ENCODE measurements at places on chromosomes 4 and X.

- no peak for DNase-seq
Observed at GRCh38 chr4:15714646-15715435, 12.0 kb downstream of the BST1 start.

DNA sequence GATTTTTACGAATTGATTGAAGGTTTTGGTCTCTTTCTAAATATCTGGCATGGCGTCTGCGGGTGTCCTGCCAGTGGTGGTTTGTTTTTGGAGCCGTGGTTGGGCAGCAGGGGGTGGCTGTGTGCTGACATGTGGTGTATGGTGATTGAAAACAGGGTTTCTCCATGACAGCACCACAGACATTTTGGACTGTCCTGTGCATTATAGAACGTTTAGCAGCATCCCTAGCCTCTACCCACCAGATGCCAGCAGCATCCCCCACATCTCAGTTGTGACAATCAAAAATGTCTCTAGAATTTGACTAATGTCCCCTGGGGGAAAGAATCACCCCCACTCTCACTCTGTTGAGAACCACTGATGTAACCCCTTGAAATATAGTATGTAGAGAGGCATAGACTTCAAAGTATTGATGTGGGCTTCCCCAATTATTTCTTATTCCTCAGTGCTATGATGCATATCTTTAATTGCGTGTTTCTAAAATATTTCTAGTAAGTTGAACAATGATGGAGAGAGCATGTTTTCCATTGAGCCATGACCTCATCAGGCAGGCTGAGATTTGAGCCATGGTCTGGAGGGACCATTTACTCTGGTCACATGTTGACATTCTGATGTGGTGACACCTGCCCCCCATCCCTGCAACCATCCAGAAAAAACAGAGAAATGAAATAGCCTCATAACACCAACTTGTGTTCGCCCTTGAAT lies 77.4 kb upstream of the MID1 start:
- DNase-seq: no peak

GRCh38 chr4:144721994-144722393 lies 76.0 kb downstream of the HHIP start:
- no peak for DNase-seq

DNA sequence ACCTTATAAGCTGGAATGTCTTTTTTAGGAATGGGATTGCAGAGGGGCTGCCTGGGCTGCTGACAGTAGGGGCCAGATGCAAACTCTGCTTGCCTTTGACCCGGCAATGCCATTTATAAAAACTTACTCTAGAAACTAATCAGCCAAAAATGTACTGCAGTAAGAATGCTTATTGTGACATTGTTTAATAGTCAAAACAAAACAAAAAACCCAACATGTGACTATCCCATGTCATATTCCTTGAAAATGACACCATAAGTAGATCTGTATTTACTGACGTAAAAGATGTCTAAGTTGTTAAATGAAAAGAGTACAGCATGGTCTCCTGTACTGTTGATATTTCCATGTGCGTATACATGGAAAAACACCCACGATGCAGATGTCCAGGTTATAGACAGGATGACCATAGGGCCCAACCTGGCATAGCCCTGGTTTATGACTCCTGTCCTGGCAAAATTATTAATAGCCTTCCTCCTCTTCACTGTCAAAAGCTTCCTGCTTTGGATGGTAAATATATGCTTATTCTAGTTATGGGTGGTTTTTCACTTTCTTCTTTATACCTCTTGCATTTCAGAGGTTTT lies 138.9 kb downstream of the PTTG2 start:
- no peak for DNase-seq

- DNase-seq: no peak
Observed at GRCh38 chr4:127240764-127241105, 392.0 kb upstream of the INTU start.

DNA sequence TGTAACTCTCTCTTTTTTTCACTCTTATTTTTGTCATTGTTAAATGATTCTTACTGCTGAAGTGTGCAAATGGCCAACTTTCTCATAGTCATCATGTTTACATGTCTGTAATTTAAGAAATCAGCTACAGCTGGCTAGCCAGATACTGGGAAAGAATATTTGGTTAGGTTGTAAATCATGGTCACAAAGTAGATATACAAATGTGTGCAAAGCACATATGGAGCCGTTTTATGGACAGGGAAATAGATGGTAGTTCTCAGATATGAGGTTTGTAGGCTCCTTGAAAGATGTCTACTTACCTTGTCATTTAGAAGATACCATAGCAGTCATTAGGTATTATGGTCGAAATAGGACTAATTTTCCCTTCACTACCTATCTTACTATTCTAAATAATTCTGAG lies 430.4 kb downstream of the ADGRL3 start:
- DNase-seq: no peak

DNA sequence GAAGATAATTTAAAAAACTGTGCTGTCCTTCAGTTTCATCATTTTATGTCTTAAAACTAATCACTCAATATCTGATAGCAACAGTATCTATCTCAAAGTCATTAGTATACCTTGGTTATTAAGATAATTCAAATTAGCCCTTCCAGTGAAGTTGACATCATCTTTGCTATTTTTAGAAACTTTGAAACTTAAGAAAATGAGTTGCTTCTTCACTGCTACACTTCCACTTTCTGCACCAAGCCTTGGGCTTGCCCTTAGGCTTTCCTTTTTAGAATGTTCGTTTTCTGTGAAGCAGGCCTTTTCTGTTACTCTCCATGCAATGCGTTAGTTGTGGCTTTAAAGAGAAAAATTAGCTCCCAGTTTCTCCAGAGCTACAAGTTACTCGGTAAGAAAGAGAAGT lies 4.4 kb upstream of the VAMP7 start:
- DNase-seq: no peak

DNA sequence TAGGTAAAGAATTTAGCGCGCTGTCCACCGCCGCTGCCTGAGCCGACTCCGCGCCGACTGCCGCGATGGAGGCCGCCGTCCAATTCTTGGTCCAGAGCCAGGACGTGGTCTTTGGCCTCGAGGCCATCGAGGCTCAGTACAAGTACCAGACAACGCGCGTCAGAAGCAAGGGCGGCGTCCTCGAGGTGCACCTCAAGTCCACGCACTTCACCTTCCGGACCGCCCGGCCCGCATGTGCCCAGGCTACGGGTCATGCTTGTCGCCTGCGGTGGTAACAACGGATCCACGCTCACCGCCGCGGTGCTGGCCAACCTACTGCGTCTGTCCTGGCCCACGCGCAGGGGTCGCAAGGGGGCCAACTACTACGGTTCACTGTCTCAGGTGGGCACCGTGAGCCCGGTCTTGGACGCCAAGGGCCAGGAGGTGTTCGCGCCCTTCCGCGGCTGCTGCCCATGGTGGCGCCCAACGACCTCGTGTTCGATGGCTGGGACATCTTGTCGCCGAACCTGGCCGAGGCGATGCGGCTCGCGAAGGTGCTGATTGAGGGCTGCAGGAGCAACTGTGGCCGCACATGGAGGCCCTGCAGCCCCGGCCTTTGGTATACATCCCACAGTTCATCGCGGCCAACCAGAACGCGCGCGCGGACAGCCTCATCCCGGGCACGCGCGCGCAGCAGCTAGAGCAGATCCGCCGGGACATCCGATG lies 128.0 kb downstream of the ANAPC4 start:
- no peak for DNase-seq

GRCh38 chr4:90444904-90445303 lies 317.7 kb downstream of the CCSER1 start:
- DNase-seq: no peak

- no peak for DNase-seq
Observed at GRCh38 chrX:40207626-40208025, 109.9 kb upstream of the BCOR start.

DNA sequence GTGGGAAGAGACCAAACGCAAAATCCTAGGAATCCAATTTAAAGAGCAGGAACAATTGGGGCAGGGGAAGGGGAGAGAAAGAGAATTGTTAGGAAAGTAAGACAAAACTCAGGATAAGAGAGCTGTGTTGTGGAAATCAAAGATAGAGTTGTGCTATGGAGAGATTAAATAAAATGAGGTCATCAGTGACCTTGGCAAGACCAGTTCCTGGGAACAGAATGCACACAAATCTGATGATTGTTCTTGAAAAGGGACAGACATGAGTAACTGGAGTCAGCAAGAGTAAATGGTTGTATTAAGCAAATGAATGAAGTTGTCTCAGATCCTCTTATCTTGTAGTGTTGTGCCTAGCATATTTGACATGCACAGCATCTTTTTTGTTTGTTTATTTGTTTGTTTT lies 267.4 kb downstream of the IL1RAPL1 start:
- DNase-seq: no peak

GRCh38 chr4:100008048-100008447 lies 58.0 kb upstream of the H2AZ1 start:
- no peak for DNase-seq

DNA sequence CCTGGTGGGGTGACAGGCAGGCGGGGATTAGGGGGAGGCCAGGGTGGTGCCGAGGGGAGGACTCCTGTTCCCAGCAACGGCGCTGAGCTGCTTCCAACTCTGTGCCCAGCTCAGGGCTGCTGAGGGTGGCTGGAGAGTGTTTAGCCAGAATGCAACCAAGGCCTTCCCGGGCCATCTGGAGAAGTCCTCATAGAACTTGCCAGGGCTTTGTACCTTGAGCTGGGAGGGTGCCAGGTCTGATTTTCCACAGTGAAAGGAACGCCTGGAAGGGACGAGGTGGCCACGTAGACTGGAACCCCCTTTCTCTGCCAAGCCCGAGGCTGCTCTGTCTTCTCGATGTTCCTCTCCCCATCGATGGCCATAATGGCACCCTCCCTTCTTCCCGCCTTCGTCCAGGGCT lies 57.0 kb upstream of the GPR78 start:
- DNase-seq: no peak

DNA sequence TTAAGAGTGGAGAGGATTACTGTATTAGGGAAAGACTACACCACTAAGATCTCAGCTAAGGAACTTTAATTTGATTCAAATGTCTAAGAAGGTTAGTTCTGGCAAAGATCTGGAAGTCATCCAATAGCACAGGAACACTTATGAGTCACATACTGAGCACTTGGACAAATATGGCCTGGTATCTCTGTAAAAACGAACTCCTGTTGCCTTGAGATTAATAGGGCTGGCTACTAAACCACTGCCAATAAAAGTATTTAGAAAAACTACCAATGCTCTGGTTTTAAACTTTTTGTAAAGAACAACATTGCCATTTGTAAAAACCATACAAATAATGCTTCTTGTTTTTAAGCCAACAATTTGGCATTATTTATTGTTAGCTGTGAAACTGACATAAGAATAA lies 70.5 kb downstream of the SEC24D start:
- no peak for DNase-seq

Measured in NCI-H460 (cell line).